Left colon (tissue), 2 donors: ENCODE measurements at places on chromosomes 7 and 10. TPM values are rescaled to one million over a fixed set of nuclear protein-coding genes. Genes with fewer than 3 reads are reported as not detected.

Gene ANXA8L1
- total RNA-seq, result not detected

Gene BAIAP2L1
- 70.9 TPM for total RNA-seq

Gene PNLIPRP3
- total RNA-seq, result 0.14 TPM

Gene PON3
- 4.0 TPM for total RNA-seq

Gene EPHA1
- 18.2 TPM for total RNA-seq

Gene MICU1
- 54.1 TPM for total RNA-seq

Gene TUBAL3
- total RNA-seq, result 38.6 TPM

Gene MMD2
- total RNA-seq, result not detected

Gene COL17A1
- 328 TPM for total RNA-seq

Gene HYAL4
- total RNA-seq, result not detected

Gene MBL2
- total RNA-seq, result not detected

Gene PVRIG
- total RNA-seq, result not detected
